Thymus (tissue), 14 donors: ENCODE measurements at places on chromosomes 7 and 10.

GRCh38 chr7:151148319-151149259 is 18.9 kb downstream of the GBX1 start:
- no peak for DNase-seq

- no peak for DNase-seq
Observed at GRCh38 chr7:75638594-75639070, 100.1 kb downstream of the HIP1 start.

- DNase-seq: no peak
Observed at GRCh38 chr7:130262448-130262847, 4.2 kb upstream of the CPA2 start.

DNA sequence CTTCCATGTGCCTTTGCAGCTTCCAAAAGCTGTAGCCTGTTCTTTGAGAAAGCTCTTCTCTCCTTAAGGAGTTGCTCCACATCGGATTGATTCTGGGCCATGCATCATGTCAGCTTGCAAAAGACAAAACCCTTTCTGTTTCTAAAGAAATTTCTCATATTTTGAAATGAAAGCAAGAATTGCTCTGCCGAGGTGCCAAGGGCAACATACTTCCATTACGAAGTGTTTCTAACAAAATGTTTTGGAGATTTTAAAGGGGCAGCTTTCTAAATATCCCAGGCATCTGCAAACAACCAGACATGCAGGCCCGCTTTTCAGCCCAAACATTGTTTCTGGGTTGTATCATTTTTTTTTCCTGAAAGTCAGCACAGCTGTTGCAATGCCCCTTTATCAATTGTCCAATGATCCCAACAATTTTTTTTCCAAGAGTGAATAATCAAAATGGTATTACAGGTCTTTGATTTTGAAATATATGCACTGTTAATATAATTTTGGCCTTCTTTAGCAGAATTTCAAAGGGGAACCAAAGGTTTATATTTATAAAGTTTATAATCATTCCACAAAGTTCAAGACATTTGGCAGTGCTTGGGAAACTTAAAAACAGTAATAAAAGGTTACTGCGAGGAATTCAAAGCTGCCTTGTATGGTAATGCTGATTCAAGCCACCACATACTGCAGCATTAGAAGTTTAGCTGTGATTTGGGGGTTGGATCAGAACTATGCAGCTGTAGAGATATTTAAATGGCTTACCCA is 61.0 kb downstream of the TES start:
- DNase-seq: no peak

DNA sequence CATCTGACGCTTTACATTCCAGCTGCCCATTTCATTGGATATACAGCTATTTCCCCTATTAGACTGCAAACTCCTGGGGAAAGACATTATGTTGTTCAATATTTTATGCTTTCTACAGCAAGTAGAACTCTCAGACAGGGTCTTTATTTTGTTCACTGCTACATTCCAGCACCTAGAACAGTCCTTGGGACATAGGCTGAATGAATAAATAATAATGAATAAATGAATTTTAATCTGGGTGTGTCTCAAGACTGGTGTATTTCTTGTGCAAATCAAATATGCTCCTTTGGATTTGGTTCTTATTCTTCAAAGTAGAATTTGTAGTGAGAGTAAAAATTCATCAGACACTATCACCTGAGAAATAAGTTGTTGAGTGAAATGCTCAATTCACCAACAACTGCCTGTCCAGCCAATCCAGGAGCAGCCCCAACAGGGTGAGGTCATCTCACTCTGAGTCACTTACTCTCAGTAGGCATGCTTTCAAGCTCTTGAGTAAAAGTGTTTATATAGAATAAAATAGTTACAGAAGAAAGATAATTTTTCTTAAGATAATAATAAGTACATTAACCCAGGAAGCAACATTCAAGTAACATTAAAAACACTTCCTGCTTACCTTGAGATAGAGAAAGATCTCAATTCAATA is 287.5 kb upstream of the NPVF start:
- DNase-seq: no peak

GRCh38 chr7:47739301-47739875 is 157.5 kb upstream of the TNS3 start:
- no peak for DNase-seq

- no peak for DNase-seq
Observed at GRCh38 chr10:131219584-131219886, 92.0 kb downstream of the TCERG1L start.

DNA sequence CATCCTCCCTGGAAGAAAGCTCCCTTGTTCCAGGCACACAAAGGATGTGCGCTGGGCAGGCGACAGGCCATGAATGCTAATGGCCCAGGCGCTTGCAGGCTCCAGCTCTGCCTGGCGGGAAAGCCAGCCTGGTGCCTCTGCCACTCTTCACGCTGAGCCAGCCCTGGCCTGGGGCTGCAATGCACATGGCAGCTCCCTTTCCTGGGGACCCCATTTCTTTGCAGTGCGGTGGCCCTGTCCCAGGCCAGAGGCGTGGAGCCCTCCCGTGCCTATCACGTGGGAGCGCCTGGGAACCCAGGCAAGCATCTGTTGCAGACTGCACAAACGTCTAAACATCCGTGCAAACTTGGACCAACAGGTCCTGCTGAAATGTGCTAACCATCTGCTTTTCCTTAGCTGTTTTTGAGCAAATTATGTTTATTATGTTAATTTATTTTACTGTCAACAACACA is 152.1 kb upstream of the LYZL2 start:
- DNase-seq: no peak

DNA sequence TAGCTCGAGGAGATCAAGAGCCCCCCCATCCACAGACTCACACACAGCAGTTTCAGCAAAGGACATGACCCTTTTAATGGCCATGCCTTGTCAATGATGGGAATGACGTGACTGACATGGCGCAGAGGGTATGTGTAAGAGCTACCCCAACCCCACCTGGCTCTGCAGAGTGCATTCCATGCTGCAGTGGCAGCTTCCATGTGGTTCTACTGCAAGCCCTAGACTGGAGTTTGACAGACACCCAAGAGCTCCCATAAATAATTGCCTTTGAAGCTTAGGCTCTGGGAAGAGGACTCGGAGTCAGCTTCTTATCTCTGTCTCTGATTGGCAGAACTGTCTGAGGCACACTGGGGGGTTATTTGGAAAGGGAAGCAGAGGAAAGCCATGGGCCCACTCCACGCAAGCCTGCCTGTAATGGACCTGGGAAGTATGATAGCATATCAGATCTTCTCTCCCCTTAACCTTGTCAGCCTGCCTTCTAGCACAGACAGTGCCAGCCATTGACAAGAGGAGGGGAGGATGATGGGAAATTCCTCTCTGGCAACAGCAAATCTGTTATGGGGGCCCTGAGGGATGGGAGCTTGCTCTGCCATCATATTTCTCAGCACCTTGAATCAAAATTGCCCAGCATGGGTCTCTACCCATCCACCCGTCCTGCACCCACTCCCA is 478.5 kb upstream of the PODXL start:
- no peak for DNase-seq

GRCh38 chr10:122659651-122660050 is 40.0 kb downstream of the C10orf120 start:
- no peak for DNase-seq

- DNase-seq: no peak
Observed at GRCh38 chr10:17771017-17771416, 19.0 kb downstream of the TMEM236 start.

DNA sequence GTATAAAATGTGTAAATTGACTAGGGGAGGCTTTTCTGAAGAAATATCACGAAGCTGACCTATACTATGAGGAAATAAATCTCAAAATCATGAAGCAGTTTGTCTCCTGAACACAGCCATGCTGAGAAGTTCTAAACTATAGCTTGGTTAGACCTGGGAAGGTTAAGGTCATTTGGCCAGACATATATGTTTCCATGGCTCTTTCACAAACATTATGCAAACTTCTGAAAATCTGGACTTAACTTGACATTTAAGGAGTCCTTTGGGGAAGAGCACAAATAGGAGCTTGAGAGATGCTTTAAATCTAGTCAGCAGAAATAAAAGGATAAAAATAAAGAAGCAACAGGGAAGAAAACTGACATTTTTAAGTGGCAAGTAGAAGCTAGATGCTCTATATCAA is 115.9 kb upstream of the MEOX2 start:
- DNase-seq: no peak

GRCh38 chr7:9125246-9125645 is 691.8 kb downstream of the NXPH1 start:
- DNase-seq: no peak

- no peak for DNase-seq
Observed at GRCh38 chr7:43553999-43554398, 28.9 kb upstream of the STK17A start.

DNA sequence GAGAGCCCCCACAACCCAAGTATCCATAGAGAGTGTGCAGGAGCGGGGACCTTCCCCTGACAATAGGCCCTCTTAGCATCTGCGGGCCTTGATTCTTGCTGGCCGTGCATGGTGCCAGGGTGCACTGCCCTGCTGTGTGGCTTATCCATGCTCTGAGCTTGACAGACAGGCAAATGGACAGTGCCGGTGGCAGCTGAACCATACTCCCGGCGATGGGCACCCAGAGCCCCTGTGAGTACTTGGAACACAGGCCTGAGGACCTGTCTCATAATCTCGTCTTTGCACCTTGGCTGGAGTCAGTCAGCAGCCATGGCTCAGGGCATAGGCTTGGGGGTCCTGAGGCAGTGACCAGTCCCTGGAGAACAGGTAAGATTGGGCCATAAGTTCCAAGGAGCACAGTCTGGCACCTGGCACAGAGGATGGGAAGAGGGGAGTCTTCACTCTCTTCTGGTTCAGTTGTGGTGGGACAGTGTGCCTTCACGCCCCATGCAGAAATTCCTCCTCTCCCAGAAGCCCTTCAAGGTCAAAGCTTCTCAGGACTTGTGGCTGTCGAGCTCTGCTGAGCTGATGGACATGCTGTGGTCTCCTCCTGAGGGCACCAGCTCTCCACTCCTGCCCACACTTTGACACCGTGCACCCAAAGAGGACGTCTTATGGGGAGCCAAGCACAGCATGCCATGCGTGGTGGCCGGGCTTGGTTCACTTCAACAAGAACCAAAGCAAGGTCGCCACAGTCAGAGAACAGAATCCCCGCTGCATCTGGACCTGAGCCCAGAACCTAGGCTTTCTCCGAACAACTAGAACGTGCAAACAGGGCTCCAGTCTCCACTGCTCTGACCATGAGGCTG is 59.4 kb upstream of the CAMK2B start:
- DNase-seq: no peak
